ENCODE measurements at places on chromosomes 16 and 17.

GRCh38 chr17:57085448-57086068 is 512 bp downstream of the AKAP1 start:
- peak; percentile 61 for DNase-seq

DNA sequence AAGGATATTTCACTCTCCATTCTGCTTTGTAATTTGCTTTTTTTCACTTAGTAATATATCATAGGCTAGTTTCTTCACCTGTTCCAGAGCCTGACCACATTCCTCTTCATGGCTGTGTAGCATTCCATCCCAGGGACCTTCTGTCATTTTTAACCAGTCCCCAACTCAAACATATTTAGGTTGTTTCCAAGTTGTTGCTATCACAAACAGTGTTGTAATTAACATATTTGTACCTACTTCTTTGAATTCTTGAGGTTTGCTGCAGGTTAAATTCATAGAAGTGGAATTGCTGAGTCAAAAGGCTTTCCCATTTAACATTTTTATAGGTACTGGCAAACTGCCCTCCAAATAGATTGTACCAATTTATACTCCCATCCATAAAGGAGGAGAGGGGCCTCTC is 65.1 kb upstream of the MED9 start:
- DNase-seq: no peak

GRCh38 chr17:49045376-49045775 is 48.2 kb downstream of the IGF2BP1 start:
- DNase-seq: no peak

DNA sequence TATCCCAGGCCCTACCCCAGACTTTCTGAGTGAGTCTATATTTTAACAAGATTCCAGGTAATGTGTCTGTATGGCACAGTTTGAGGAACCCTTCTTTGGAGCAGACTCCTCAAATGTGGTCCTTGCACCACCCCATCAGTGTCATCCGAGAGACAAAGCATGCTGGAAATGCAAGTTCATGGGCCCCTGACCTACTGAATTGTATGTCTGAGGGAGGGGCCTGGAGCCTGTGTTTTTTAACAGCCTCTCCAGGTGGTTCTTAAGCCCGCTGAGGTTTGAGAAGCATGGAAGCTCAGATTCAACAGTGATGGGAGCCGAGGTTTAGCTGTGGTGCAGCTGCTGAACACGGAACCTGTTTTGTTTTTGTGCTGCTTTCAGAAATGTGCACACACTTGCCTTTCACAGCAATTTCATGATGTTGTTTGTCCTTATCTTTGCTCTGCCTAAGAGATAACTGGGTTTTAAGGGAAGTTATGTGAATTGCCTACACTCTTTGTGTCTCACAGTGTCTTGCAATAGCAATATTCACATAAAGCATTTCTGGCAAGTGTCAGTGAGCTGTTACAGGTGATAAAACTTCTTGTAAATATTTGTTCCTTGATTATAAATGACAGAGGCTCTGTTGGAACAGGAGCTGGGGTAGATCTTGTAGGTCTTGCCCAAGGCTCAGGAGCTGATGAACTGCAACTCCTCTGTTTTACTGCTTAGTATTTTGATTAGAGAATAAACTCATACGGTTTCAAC is 32.0 kb upstream of the IL34 start:
- no peak for DNase-seq

- DNase-seq: peak; percentile 52
These were observed 1.7 kb downstream of the KANSL1 start for GRCh38 chr17:46191322-46192188.

- DNase-seq: no peak
These were observed 37.2 kb downstream of the GSE1 start for GRCh38 chr16:85650135-85650843.

GRCh38 chr16:8798174-8798527 is 512 bp downstream of the PMM2 start:
- no peak for DNase-seq

- peak; percentile 70 for DNase-seq
These were observed 1.3 kb upstream of the SOCS1 start for GRCh38 chr16:11257131-11257938.

DNA sequence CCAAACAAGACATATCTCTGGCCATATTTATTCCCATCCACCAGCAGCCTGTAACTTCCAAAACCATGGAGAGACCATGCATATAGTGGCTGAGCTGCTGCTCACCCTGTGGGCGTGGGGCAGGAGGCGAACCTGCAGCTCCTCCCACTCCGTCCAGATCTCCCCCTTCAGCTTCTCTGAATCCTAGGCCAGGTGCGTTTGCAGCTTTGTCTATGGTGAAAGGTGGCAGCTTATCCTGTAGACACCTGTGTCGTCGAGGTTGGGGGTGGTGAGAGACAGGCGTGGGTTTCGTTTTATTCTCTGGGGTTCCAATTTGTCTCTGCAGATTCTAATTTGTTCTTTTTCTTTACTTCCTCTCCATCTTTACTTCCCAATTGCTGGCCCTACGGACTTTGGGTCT is 9.7 kb upstream of the ANKS4B start:
- peak; percentile 56 for DNase-seq

DNA sequence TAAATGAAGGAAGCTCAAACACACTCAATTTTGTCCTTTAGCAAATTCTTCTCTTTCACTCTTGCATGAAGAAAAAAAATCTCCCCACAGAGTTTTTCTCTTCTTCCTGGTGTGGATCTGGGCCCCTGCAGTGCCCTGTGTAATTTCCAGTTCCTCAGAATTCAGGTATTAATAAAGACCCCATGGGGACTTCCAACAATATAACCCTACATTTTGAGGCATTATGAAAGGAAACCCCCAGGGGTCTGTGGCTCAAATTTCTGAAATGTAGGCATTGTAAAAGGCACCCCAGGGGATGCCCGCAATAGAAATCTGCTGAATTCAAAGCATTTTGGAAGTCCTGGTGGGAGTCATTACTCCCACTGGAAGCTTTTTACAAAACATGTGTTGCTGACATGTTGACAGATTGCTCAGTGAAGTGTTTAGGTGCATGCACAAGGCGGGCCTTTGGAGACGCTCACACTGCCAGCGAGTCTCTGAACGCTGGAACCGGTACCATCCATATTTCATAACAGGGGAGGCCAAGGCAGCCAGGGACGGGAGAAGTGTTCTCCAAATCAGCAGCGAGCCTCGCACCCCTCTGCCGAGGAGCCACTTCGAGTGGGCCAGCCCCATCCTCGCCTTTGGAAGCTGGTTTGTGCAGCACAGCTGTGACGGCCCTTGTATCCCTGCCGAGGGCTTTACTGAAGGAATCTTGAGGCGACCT is 154.0 kb downstream of the ZNF423 start:
- DNase-seq: no peak

- DNase-seq: no peak
These were observed 156.9 kb downstream of the CDH8 start for GRCh38 chr16:61879306-61879705.

- DNase-seq: no peak
These were observed 218.3 kb downstream of the SOX9 start for GRCh38 chr17:72338847-72339790.

All from NCI-H526 treated with DMSO at 0.1 percent for 48 hours (cell line).